ENCODE measurements at places on chromosomes 5 and 9.

- no peak for DNase-seq
Observed at GRCh38 chr5:34591723-34592122, 64.4 kb upstream of the RAI14 start.

GRCh38 chr5:159671886-159672285 lies 244.4 kb upstream of the ADRA1B start:
- no peak for DNase-seq

- peak; percentile 35 for DNase-seq
Observed at GRCh38 chr5:122182491-122182921, 53.2 kb downstream of the ZNF474 start.

GRCh38 chr5:36482812-36483211 lies 123.6 kb upstream of the SLC1A3 start:
- no peak for DNase-seq

DNA sequence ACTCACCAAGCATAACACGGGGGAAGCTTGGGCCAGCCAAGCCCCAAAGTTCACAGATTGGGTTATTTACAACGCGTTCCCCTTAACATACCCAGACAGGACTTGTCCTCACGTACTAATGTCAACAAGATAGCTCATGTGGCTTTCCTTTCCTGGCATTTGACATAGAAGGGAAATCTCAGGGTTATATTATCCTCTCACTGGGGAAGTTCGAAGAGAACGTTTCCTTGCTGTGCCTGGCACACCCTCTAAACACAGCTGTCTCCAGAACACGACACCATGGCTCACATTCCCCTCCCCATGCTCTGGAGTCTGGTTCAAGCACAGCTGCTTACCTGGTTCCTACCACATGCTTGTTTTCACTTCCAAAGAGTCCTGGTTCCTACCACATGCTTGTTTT lies 46.8 kb upstream of the OTULINL start:
- DNase-seq, result no peak

GRCh38 chr9:104854613-104855012 lies 73.3 kb downstream of the ABCA1 start:
- no peak for DNase-seq

GRCh38 chr9:11874414-11874813 lies 818.8 kb upstream of the TYRP1 start:
- DNase-seq, result no peak

GRCh38 chr9:7970681-7971330 lies 171.2 kb upstream of the DMAC1 start:
- DNase-seq, result no peak

GRCh38 chr5:71891856-71892255 lies 172.8 kb downstream of the CARTPT start:
- DNase-seq, result no peak

DNA sequence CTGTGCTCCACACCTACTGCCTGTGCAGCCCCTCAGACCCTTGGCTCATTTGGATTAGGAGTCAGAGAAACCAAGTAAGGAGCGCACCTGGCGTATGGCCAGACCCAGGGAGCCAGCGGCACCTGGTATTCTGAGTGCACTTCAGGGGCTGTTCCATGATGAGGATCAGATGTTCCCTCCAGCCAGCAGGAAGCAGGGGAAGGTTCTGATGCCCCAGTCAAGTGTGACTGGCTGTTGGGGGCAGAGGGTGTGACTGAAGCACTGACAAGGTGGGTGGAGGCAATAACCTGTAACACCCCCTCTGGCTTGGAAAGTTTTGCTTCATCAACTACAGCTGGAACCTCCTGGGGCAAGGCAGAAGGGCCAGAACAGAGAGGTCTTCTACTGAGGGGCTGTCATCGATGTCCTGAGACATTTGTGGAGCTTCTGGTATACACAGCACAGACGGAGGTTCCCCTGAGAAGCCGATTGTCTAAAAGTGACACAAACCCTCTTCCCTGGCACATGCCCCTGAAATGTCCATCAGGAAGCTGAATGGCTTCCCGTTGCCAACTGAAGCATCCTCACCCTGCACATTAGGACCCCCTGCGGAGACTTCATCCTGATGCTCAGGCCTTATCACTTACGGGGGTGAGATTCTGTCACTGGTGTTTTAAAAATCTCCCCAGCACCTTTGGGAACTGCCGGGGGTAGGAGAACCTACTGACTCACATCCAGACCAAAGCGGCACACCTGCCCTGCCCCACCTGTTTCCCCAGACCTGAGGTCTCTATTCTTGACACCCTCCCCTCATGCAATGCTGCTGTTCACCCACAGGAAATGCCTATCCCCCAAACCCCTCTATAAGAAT lies 21.1 kb downstream of the TRAF1 start:
- no peak for DNase-seq

GRCh38 chr5:94613583-94613982 lies 4.8 kb downstream of the KIAA0825 start:
- DNase-seq, result no peak

- no peak for DNase-seq
Observed at GRCh38 chr9:88559661-88560060, 24.7 kb downstream of the NXNL2 start.

GRCh38 chr5:88825584-88826315 lies 57.2 kb downstream of the MEF2C start:
- no peak for DNase-seq

GRCh38 chr9:81771571-81771970 lies 82.2 kb upstream of the TLE1 start:
- DNase-seq, result no peak

DNA sequence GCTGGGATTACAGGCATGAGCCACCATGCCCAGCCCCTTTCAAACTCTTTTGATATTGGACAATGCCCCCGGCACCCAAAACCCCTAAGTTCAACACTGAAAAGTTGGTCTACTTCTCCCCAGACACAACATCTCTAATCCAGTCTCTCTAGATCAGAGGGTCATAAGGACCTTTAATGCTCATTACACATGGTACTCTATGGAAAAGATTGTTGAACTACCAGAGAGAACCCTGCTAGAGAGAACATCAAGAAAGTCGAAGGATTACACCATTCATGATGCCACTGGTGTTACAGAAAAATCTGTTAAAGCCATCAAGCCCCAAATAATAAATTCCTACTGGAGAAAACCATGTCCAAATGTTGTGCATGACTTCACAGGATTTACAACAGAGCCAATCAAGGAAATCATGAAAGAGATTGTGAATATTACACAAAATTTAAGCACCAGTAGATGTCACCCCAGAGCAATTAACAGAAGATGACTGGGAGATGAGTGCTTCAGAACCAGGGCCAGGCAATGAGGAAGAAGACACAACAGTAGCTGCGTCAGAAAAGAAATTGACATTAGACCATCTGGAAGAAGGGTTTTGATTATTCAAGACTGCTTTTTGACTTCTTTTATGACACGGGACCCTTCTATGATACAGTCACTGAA lies 28.3 kb upstream of the NIPAL4 start:
- DNase-seq, result peak; percentile 25

DNA sequence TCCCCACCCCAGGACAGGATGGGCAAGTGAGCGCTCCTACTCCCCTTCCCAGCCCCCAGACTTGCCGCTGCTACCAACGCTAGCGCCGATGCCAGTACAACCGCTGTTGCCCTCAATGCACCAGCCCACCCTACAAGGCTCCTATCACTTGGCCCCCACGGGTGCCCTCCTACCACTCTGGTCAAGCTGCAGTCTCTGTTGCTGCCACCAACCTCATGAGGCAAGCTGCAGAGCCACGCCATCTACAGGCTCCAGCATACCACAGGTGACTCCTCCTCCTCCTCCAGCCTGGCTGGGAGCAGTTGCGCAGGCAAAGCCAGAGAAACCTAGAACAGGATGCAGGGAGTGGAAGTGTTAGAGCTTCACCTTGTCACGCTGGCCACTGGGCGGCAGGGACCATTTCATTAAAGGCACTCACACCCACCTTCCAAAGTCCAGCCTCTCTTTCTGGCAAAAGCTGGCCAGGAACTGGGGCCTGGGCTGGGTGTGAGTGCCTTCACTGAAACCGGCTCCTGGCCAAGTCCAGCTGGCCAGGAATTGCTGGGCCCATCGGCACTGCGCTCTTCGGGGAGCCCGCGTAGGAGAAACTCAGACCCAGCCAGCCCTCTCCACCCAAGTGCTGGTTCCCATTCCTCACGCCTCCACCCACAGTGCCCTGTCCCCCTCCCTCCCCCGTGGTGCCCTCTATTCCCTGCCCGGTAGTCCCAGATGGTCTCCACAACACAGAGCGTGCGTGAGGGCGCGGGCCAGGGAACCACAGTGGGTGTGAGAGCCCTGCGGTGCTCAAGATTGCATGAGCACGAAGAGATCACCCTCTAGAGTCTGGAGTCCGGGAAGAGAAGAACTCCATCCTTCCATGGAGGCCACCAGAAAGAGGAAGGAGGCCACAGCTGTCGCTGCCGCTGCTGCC lies 1.6 kb upstream of the PCAT7 start:
- no peak for DNase-seq

DNA sequence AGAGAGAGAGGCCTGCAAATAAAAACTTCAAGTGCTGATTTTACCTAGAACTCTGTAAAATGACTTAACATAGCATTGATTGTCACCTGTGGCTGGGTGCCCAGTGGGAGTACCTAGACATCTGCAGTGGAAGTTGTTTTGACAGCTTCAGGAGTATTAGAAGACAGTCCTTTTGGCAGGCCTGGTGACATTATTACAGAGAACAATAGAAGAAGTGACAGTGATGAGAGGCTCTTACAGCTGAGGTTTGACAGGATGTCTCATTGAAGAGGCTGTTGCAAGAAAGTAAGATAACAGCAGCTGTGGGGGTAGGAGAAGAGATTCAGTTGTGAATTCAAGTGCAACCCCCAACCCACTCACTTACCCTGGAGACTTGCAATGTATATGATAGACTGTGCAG lies 27.9 kb upstream of the MUSK start:
- no peak for DNase-seq

DNA sequence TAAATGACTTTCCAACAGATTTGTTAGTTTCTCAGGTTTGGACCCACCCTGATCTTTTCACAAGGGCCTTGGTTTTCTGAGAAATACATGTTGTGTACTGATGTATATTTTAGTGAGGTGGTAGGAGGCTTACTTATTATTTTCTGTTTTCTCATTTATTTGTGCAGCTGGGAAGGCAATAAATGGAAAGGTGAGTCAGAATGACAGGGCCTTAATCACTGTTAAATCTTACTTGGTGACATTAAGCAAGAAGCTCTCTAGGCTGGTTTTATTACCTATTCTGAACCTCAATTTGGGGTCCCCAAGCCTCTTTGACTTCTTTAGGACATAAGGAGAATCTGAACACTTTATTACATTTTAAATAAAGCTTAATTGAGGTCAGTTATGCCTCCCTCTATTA lies 214.0 kb upstream of the DAB2 start:
- no peak for DNase-seq

DNA sequence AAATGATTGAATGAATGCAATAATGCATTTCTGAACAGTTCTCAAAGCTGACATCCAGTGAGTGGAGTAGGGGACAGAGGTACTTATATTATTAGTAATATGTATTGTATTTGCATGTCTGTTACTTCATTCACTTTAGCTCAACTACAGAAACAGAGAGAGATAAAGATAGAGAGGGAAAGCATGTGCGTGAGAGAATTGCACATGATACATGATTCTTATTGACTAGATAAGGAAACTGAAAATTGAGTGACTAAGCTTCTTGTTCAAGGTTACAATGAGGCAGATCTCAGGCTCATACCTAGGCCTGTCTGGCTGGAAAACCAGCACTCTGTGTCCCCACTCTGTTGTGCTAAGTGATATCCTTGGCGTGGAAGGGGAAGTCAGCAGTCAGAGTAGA lies 337.7 kb upstream of the KLF4 start:
- no peak for DNase-seq

DNA sequence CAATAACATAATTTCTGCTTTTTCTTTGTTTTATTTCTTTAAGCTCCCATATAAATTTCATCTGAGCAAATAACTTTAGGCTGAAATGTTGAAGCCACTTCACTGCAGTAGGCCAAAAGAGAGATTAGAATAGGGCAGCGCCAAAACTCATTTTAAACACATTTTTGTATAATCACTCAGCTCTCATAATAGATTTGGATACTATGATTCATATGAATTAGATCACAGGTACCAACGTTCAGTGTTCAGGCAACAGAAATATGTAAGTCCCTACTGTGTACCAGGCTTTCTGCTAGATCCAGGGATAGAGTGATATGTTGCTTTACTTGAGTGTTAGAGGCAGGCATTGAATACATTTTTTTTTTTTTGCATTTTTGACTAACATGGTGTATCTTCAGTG lies 370.5 kb downstream of the PTPRD start:
- DNase-seq, result no peak

DNA sequence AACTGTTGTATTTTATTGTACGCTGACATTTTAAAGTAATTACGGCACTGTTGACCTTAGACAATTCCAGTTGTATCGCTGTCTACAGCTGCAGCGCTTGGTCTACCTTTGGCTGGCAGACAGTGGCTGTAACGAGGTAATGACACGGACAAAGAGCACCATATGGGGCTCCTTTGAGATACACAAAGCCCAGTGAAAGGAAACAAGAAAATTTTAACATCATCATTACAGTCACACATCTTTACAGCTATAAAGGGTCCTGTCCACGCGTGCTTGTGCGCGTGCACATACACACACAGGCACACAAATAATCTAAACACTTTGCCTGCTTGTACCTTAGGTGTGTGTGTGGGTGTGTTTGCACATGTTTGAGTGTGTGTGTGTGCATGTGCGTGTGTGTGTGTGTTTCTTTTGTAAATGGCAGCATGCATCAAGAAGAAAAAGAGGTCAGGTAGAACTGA lies 946.0 kb downstream of the NR2F1-AS1 start:
- no peak for DNase-seq

DNA sequence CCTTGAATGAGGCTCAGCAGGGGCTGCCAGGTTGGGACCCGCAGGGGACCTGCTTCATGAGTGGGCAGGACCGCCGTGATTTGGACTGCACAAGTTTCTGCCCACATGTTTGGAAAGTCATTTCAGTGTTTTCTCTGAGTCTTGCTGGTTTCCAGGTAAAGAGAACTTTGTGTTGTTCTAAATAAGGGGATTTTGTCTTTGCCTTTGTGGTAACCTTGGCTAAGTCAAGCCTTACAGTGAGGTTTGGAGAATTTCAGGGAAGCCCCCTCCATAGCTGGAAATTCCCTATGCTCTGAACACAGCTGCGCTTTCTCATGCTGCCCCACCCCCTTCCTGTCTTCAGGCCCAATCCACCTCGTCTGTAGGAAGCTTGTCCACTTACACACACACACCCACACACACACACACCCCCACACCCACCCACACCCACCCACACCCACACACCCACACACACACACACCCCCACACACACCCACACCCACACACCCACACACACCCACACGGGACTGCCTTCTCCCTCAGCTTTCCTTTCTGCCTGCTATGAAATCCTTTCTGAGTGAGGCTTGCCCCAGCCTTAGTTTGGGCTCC lies 270.1 kb downstream of the HSPA4 start:
- DNase-seq, result no peak

DNA sequence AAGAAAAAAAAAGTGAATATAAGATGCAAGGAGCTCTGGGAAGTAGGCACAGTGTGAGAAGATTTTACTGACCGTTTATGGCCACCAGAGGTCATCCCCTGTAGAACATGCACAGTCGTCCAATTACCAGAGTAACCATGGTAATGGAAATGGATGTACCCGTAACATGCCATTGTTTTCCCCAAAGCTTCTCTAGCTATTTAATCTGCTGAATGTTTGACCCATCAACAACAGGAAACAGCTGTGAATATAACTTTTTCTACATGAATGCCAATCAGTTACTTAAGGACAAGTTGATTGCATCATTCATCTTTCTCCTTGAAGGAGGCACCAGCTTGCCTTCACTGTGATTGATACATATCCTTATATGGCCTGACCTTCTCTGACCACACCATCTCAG lies 1967.0 kb upstream of the CDH9 start:
- no peak for DNase-seq
